ENCODE measurements at places on chromosomes 2 and 18.

DNA sequence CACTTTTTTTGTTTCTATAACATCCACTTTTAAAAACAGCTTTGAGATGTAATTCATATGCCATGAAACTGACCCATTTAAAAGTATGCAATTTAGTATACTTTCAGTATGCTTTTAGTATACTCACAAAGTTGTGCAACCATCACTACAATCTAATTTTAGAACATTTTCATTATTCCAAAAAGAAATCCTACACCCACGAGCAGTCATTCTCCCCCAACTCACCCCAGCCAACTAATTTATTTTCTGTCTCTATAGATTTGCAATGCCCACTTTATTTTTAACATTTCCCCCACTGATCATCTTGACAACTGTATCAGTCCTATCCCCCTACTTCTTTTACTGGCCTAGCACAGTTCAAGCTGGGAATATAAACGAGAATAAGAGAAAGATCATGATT lies 39.1 kb downstream of the FAM98A start:
- no peak for DNase-seq

DNA sequence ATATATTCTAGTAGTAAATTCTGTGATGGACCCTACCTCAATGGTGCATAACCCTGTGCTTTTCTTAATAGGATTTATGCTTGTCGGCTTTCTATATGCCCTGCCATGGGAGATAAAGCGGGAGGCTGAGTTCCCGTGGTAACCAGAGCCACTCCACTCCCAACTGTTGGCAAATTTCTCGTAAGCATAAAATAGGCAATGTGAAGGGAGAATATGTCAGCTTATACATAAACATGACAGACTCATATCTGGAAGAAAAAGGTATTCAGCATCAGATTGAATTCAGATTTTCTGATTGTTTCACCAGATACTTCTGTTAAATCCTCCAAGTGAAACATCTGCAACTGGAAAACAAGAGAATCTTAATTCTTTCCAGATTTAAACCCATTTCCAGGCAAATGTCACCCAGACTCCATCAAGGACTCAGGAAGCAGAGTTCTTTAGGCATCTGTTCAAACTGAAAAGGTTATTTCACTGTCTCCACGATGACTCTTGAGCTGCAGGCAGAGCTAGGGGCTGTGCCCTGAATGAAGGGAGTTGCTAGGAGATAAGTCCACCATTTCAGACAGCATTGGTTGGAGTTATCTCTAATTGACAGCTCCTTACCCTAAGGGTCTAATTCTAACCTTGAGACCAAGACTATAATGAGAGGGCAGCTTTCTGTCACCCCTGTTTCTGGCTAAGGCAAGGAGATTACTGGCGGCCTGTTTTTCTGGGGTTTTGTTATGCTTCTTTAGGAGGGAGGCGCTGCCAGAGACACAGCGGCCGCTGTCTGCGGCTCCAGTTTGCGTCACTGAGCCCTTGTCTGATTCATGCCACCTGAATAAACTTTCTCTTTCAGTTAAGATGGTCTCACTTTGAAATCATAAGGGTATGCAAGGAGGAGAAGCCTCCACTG lies 381.3 kb downstream of the SOX11 start:
- no peak for DNase-seq

GRCh38 chr2:72998234-72998651 lies 73.3 kb downstream of the SFXN5 start:
- DNase-seq, result no peak

GRCh38 chr2:98959810-98960507 lies 23.9 kb upstream of the CRACDL start:
- no peak for DNase-seq

GRCh38 chr18:34077599-34077998 lies 147.1 kb downstream of the NOL4 start:
- DNase-seq, result no peak

GRCh38 chr2:138711812-138712211 lies 68.4 kb downstream of the NXPH2 start:
- DNase-seq, result no peak

DNA sequence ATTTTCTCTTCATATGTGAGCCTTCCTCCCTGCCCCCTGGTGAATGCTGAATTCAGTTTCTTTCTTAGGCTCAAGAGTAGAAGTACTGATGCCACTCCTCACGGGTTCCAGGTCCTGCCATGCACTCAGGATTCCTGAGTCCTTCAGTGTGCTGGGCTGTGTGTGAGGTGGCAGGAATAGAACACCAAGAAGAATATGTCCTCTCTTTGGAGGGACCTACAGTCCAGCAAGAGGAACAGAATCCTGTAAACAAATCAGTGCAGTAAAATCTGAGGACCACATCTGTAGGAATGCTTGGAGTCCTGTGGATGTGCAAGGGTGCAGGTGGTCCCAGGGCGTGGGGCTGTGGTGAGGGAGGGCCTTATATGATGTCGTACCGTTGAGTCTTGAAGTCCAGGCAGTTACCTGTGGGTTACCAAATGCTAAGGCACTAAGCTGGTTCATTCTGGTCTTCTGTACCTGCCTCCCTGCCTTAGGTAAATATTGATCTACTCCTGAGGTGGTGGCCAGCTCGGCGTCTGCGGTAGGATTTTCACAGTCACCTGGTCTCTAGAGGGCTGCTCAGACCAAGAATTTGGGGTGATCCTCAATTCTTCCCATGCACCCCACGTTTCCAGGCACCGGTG lies 5.5 kb downstream of the ASAP2 start:
- DNase-seq, result no peak

GRCh38 chr2:235669983-235670962 lies 176.4 kb downstream of the AGAP1 start:
- no peak for DNase-seq

- DNase-seq, result no peak
Observed at GRCh38 chr2:62933398-62933917, 117.2 kb upstream of the OTX1 start.

DNA sequence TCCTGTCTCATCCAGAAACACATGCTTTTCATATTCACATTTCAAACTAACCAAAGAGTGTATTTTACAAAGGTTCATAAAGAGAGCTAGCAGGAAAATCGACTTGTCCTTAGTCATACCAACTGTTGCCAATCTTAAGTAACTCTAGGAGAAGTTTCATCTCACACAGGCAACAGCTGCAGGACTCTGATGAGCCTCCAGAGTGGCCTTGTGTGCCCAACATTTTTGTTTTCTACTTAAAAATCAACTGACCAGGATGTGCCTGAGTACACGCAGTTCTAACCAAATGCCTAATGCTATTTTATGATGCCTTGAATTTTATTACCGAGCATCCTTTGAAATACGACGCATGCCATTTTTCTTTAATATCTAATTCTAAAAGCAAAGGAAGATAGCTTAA lies 595.9 kb upstream of the LRRTM4 start:
- no peak for DNase-seq

DNA sequence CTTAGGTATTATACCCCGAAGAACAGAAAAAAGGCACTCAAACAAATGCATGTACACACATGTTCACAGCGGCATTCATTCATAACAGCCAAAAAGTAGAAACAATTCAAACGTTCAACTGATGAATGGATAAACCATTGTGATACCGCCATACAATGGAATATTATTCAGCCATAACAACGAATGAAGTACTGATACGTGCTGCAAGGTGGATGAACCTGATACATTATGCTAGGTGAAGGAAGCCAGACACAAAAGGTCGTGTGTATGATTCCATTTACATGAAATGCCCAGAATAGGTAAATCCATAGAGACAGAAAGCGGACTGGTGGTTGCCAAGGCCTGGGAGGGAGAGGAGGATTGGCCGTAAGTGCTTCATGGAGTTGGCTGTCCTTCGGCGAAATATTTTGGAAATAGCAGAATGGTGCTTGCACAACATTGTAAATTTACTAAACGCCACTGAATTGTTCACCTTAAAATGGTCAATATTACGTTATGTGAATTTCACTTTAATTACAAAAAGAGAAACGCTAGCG lies 750 bp upstream of the RMP24 start:
- DNase-seq, result peak; percentile 22

DNA sequence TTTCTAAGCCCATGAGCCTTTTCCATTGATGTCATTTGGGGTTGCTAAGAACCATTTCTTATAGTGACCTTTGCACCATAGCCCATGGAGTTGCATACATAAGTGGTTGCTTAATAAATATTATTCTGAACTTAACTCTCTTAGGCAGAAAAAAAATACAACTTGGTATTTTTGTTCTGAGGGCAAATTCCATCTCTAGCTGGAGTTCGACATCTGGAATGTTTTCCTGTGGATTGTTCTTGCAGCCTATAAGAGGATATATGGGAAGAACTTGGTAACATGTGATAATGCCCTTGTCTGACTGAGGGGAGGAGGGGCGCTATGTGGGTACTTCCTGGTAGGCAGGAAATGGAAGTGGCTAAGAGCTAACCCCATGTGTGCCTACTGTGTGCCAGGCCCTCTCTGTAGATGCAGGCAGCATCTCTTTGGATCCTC lies 20.7 kb downstream of the IGFBP2 start:
- DNase-seq, result peak; percentile 54

GRCh38 chr18:39274535-39274934 lies 1708.9 kb upstream of the CELF4 start:
- DNase-seq, result peak; percentile 25

- peak; percentile 8 for DNase-seq
Observed at GRCh38 chr18:35688757-35689156, 107.2 kb downstream of the GALNT1 start.

- DNase-seq, result no peak
Observed at GRCh38 chr2:152174574-152174973, 989 bp downstream of the STAM2 start.

DNA sequence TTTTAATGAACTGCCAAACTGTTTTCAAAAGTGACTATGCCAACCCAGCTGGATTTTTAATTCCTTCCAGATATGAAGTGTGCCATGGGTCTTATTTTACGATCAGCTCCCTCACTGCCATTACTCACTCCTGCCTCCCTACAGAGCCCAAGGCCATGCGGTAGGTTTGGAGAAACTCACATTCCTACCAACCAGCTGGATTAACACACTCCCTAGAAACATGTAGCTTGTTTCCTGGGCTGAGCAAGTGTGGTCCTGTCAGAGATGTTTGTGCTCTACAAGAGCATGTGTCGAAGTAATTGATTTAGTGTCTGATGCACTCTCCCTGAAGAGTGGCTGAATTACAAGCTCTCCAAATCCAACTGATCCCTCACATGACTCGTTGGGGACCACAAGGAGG lies 82.5 kb downstream of the SPP2 start:
- peak; percentile 54 for DNase-seq

DNA sequence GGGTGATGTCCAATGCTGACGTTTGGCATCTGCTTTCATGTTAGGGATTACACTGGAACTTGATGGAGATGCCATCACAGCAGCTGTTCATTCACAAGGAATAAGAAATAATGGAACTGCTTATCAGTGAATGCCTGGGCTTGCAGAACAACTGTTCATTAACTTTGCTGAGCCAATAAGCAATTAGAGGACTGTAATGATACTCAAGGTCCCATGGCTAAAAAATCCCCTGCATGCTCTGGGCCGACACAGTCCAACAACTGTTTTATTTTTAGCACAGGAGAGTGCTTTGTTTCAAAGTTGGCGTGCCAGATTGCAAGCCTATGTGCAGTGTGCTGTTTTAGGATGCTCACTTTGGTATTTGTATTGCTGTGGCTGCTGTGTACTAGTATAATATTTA lies 408.0 kb upstream of the RGPD4 start:
- no peak for DNase-seq

DNA sequence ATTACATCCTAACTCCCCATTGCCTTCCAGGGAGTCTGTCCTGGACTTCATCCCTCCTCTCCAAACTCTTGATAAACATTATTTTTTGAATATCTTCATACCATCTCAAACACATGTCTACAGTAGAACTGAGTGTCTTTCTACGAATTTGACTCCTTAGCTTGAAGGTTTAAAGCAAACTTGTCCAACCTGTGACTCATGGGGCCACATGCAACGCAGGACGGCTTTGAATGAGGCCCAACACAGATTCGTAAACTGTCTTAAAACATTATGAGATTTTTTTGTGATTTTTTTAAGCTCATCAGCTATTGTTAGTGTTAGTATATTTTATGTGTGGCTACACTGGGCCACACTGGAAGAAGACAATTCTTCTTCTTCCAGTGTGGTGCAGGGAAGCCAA lies 98.1 kb downstream of the PARD3B start:
- DNase-seq, result no peak

- DNase-seq, result no peak
Observed at GRCh38 chr18:62118328-62118727, 68.5 kb downstream of the PIGN start.

DNA sequence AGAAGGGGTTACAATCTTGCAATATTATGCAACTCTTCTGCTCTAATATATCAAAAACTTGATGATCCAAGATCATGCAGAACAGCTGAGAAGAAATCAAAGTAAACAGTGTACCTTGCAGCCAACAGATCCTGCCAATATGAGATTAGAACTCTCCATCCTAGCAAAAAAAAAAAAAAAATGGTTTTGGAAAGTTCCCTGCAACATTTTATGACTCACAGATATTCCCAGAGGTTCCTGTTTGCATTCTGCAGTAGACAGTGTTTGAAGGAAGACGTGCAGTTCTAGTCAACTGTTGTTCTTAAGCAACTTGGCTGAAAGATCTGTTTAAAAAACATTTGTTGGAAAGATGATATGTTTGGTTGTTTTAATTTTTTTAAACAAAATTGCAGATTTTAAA lies 103.6 kb upstream of the WDR75 start:
- no peak for DNase-seq

- no peak for DNase-seq
Observed at GRCh38 chr18:44508474-44508873, 172.2 kb upstream of the SETBP1 start.

DNA sequence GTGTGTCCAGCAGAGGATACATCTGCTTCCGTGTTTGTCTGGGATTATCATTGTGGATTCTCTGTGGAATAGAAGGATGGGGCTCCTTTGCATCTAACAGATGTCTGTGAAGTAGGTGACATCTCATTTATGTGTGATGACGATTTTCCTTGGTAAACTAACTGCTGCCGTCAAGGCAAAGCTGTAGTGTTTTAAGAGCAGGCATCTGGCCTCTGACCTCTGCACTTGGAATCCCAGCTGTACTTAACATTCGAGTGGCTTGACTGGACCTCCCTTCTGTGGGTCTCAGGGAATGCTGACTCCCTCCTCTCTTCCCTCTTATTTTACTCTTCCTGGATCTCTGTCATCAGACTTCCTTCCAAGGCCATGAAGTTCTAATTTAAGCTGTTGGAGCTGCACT lies 56.4 kb downstream of the DCDC2C start:
- no peak for DNase-seq

- no peak for DNase-seq
Observed at GRCh38 chr18:12883372-12883683, 709 bp downstream of the PTPN2 start.

- DNase-seq, result no peak
Observed at GRCh38 chr18:62366992-62367391, 41.9 kb downstream of the TNFRSF11A start.

- DNase-seq, result peak; percentile 97
Observed at GRCh38 chr2:163664610-163665009, 71.2 kb downstream of the FIGN start.
